HL-60 (cell line): ENCODE measurements at places on chromosomes 1 and 21.

GRCh38 chr1:145999321-146000024 is 3.1 kb upstream of the TXNIP start:
- DNase-seq: no peak

DNA sequence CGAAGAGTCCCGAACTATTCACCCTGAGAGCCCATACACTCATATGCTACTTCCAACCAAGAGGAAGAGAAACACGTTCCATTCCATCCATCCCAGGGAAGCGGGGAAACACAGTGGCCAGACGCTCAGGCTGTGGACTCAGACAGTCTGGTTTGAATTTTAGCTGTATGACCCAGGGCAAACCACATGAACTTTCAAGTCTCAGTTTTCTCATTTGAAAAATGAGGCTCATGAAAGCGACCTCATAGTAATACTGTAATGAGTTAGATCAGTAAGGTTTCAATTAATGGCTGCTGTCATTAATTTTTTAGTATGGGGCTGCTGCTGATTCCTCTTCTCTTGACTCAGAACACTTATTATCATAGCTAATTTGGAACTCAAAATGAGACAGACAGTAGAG is 1.5 kb downstream of the FCRL4 start:
- no peak for DNase-seq

GRCh38 chr1:200992382-200993048 is 31.0 kb downstream of the KIF21B start:
- DNase-seq: no peak

DNA sequence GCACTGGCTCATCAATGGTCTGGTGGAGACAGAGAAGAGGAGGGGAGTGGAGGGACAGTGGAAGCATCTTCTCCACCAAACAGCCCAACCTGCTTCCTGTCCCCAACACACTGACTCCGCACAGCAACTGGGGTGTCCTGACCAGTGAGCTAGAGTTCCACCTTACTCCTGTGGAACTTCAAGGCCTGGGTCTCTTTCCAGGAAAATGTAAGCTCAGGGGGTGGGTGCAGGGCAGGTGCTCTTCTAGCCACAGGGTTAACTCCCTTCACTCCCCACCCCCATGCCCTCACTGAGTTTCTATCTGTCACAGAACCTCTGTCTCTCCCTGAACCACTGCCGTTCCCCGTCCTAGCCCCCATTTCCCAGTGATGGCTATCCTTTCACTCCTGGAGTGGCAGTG is 876 bp downstream of the MOB3C start:
- DNase-seq: no peak

- no peak for DNase-seq
Measured at GRCh38 chr1:111988743-111989453, 570 bp downstream of the KCND3 start.

DNA sequence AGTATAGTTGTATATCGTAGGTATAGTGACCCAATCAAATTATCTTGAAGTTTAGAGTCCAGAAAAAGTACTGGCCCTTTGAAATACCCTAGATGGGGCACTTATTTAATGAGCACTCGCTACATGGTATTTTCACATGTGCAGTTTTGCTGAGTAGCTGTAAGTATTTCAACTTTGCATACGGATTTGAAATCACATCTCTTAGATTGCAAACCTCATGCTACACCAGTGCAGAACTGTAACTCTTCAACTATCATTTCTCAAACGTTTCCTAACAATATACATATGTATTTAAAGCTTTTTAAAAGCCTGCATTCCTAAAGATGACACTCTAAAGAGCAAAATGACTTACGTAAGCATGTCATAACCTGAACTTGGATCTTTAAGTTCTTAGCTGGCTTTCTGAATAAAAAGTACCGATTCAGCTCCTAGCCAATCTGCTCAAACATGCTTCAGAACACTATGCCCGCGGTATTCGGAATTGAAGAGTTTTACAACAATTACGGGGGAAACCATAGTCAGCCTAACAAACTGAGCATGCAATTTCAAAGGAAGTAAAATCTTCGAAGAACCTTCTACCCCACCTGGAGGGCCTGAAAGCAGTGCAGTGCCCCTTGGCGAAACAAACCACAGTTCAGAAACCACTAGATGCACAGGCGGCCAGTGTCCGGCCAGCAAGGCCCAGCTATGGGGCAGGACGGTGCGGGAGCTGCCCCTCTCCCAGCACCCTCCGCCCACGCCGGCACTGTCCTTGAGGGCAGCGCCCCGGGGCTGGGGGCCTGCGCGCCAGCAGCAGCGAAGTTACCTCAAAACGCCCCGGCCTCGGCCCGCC is 863 bp downstream of the FH start:
- no peak for DNase-seq

DNA sequence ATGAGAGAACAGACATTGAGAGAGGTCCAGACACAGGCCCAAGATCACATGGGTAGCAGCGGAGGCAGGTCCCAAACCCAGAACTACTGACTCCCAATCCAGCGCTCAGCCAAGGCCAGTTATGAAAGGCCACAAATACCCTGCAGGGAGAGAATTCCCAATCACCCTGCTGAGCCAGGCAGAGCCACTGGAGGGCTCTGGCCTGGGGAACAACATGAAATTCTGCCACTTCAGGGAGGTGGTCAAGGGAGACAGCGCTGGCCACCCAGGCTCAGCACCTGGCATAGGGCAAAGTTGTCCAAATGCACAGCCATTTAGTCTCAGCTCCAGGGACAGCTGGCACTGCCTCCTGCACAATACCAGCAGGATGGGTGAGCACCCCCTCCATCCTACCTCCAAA is 27.5 kb downstream of the SLC9A1 start:
- DNase-seq: no peak

- DNase-seq: no peak
Measured at GRCh38 chr1:116107371-116107770, 3.8 kb upstream of the MAB21L3 start.

DNA sequence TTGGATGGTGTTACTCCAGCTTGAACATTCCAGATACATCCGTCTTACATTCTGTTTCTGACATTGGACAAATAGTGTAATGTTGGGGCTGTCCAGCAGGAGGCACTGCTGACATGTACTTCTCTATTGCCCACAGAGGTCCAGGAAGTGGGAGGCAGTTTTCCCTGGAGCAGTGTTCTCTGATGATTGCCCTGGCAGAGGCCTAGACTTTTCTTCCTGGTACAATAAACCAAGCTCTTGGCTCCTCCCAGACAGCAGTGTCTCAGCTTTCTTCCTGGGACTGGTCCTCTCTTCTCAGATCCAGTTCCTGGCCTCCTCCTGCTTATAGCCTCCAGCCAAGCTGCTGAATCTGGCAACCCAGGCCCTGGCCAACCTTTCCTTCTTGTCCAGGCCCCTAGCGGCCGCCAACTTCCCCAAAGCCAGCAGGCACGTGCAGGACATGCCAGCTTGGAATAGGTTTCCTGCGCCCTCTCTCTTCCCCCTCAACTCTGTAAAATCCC is 14.9 kb upstream of the IFNLR1 start:
- DNase-seq: peak; percentile 51

DNA sequence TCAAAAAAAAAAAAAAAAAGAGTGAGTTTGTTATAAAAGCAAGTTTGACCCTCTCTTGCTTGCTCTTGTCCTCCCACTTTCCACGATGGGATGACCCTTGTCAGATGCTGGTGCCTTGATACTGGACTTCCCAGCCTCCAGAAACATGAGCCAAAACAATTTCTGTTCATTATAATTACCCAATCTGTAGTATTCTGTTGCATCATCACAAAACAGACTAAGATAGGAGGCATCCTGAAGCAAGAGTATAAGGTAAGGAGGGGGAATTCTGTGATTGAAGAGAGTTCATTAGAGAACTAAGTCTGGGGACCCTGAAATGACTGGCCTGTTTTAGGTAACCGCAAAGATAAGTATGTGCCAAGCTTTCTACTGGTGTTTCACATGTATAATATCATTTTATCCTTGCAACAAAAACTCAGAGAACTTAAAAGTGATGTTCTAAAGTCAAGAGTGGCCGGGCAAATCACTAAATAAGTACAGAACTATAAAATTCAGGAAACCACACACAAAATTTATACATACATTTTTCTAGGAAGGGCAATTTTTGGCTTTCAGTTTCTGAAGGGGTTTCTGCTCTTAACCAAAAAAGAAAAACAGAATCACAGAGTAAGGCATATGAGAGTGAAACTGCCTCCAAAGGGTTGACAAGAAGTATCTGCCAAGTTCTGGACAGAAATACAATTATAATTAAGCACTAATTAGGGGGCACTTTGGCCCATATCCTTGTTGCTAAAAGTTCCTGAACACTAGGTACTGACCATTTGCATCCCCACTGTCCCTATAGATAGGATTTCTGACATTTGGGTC is 14.0 kb downstream of the DNALI1 start:
- DNase-seq: no peak

DNA sequence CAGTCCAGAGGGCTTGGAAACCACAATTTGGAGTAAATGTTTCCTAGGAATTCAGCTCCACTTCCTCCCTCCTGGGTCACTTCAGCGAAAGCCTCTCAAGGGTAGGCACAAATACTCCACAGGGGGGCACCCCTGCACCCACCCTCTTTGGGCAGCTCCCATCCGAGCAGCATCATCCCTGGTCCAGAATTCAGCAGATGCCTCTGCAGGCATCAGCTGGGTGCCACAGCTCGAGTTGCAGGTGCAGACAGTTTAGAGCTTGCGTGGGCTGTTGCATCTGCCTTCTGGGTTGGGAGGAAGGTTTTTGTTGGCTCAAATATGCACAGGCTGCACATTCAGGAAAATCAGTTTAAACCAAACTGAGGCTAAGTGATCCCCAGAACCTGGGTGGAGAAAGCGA is 25.0 kb downstream of the KANK4 start:
- no peak for DNase-seq

GRCh38 chr21:38788275-38788905 is 17.3 kb upstream of the ETS2 start:
- no peak for DNase-seq

DNA sequence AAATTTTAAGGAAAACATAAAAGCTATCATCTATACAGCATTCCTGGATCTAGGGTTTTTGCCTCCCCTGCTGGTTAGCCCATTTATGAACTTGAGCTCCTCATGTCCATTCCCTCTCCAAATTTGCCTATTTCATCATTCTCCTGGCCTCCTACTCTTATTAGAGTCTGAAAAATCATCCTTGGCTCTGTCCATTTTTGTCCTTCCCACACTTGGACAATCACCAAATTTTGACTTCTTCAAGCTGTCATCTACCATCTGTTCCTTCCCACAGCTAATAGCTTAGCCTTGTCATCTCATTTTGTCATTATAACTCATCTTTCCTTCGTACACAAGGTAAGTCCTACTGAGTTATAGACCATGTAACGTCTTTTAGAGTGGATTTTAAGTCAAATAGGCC is 2.2 kb upstream of the HENMT1 start:
- DNase-seq: no peak

GRCh38 chr1:76141929-76142328 is 67.4 kb downstream of the ST6GALNAC3 start:
- no peak for DNase-seq

GRCh38 chr1:95034506-95034905 is 38.2 kb downstream of the ALG14 start:
- DNase-seq: no peak

- DNase-seq: no peak
Measured at GRCh38 chr1:164562511-164562910, 3.5 kb downstream of the PBX1 start.

GRCh38 chr21:14900611-14901010 is 164.2 kb downstream of the NRIP1 start:
- no peak for DNase-seq

DNA sequence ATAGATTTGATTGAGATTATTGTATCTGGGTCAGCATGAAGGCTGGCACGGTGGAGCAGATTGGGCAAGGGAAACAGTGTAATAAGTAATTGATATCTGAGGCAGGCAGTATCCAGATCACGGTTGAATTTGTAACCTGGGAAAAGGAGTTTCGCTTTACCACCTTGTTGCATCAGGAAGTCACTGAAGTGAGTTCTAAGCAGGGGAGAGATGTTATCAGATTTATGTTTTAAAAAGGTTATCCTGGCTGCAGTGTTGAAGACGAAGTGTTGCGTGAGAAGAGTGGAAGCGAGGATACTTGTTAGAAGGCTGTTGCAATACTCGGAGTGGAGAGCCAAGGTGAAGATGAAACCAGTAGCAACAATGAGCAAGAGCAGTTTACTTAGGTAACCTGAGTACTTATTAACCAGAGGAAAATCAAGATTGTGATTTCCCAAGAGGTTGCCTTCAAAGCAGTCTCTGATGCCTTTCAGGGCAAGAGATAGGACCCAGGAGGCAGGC is 77.8 kb downstream of the LHX9 start:
- no peak for DNase-seq

DNA sequence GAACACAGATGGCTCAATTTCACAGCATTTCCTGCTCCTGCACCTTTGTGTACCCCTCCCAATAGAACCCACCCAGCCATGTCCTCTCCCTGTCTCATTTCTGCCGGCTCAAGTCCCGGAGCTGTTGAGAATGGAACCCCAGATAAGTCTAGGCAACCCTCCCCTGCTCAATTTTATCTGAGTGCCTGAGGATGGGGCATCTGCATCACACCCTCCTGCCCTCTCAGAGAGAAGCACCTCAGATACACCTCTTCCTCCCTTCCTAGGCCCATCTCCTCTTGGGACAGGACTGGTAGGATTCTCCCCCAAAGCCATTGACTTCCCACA is 1.1 kb downstream of the KIF21B start:
- DNase-seq: no peak

DNA sequence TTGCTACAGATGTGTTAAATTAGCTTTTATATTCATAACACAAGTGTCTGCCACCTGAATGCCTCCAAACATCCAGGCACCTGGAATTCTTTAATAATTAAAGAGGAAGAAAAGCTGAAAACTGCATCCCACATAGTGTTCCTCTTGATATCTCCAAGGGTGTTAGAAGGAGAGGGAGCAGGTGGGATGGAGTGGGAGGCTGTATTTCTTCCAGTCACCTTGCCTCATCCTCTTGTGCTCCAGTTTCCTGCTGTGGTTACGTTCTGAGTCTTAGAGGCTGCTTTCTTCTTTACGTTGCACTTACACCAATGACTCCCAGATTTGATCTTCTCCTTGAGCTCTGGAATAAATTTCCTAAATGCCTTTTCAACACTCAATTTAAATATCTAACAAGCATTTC is 230.3 kb upstream of the LYPLAL1 start:
- DNase-seq: no peak

- DNase-seq: no peak
Measured at GRCh38 chr1:201708691-201709090, 120.3 kb upstream of the IPO9 start.

DNA sequence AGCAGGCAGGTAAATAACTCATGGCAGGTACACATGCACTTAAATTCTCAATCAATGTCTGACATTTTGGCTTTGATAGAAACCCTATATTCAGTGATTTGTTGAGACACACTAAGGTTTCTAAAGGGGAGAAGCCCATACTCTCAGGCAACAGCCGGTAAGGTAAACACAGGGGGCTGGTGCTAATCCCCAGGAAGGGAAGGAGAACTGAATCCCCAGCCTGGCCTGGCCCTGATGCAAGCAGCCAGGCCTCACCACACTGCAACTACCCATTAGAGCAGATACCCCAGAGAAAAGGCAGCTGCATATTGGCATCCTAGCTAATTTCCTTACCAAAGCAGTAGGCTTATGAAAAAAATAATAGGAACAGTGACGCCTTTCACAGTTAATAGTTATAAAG is 116.5 kb upstream of the LRRC7 start:
- no peak for DNase-seq

- peak; percentile 58 for DNase-seq
Measured at GRCh38 chr1:18681423-18681835, 50.8 kb downstream of the PAX7 start.
